ENCODE measurements at places on chromosomes 1 and 21.

GRCh38 chr1:31704271-31705079, 658 bp upstream of the COL16A1 start:
- DNase-seq, result no peak

GRCh38 chr1:162856260-162856659, 4.7 kb downstream of the CCDC190 start:
- DNase-seq, result no peak

- no peak for DNase-seq
Measured at GRCh38 chr1:30376054-30376697, 347.2 kb downstream of the MATN1 start.

DNA sequence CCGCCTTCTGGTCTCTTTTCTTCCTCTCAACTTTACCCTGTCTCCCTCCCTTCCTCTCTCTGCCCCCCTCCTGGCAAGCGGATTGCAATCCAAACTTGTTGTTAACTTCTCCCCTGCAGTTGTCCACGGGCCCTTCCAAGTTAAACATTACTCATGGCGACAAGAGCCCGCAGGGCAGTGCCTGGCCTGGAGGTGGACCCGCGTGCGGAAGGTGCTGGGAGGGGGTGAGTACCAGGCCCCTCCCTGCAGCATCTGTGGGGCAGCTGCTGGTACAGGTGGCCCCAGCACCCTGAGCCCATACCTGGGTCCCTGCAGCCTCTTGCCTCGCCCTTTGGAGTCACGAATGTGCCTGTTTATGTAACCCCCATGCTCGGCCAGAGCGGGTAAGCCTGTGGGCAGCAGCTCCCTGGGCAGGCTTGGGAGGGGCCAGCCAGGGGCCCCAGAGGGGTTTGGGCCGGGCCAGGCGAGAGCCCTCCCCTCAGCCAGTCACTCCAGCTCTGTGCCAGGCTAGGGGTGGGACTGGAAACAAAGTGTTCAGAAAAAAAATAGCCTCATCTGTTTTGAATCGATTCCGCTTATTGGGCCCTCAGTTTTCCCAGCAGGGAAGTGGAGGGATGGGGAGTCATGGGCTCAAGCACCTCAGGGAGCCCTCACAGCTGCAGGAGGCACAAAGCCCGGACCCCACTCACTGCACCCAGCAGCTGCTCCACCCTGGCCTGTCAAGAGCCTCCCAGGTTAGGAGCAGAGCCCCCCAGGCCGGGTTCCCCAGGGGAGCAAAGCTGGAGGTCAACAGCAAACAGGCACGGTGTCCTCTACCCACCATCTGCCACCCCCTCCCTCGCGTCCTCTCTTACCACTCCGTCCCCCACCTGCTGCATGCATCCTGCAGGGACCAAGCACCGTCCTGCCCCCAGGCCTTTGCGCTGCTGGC, 14.0 kb upstream of the FAAP20 start:
- DNase-seq, result no peak

GRCh38 chr1:3689138-3689750, 36.9 kb downstream of the TP73 start:
- DNase-seq, result no peak

GRCh38 chr1:178048883-178049282, 45.0 kb upstream of the RASAL2 start:
- DNase-seq, result no peak

- no peak for DNase-seq
Measured at GRCh38 chr21:17693801-17694200, 81.1 kb upstream of the BTG3 start.

- no peak for DNase-seq
Measured at GRCh38 chr1:163401211-163401610, 79.5 kb downstream of the NUF2 start.

DNA sequence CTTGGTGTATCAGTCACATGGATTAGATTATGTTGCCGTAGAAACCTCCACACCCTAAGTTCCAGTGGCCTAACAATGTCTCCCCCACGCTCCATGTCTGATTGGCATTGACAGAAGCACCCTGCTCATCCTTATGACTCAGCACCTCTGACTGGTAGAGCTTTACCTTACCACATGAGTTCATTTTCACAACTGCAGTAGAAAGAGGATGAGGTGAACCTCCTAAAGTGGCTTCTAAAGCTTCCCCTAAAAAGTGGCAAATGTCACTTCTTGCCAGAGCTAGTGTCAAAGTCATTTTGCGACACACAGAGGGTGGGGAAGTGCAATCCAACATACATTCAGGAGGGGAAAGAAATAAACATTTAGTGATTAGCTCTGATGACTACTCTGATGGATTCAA, 30.6 kb upstream of the LYPD8 start:
- DNase-seq, result no peak

DNA sequence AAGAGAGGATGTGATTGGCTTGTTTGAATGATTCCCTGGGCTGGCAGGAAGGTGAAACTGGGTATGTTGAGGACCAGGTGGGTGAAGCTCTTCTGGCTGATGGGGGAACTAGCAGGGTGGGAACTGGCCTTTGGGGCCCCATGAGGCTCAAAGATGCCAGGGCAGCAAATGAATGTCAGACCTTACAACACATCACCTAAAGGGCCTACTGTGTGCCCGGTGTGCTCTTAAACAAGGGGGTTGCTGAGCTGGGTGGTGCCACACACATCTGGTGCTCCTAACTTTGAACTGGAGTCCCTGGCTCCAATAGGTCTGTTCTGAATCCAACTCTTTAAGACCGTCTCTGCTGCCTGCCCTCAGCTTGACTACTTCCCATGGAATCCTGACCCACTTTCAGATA, 21.3 kb upstream of the HTR1D start:
- DNase-seq, result no peak

DNA sequence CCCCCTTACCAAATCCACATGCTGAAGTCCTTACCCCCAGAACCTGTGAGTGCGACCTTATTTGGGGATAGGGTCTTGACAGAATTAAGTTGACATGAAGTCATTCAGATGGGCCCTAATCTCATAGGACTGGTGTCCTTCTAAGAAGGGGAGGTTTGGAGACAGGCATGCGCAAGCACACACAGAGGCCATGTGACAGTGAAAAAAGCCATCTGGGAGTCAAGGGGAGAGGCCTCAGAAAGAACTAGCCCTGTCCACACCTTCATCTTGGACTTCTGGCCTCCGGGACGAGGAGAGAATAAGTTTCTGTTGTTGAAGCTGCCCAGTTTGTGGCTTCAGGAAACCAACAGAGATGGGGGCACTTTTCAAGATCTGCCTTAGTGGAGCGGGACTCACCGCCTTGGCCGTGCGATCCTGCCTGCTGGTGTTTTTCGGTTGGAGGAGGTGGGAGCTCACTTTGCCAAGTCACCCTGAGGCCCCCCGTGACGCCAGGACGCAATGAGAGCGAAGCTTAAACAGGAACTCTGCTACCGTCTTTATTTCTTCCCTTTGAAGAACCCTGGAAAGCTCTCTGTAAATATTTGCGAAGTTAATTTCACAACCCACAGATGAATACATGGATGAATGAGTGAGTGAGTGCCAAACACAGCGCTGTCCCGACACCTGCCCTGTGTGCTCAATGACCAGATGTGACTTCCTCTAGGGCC, 42.5 kb upstream of the C1orf174 start:
- no peak for DNase-seq

GRCh38 chr1:28646040-28646439, 2.4 kb upstream of the RNU11 start:
- DNase-seq, result no peak

DNA sequence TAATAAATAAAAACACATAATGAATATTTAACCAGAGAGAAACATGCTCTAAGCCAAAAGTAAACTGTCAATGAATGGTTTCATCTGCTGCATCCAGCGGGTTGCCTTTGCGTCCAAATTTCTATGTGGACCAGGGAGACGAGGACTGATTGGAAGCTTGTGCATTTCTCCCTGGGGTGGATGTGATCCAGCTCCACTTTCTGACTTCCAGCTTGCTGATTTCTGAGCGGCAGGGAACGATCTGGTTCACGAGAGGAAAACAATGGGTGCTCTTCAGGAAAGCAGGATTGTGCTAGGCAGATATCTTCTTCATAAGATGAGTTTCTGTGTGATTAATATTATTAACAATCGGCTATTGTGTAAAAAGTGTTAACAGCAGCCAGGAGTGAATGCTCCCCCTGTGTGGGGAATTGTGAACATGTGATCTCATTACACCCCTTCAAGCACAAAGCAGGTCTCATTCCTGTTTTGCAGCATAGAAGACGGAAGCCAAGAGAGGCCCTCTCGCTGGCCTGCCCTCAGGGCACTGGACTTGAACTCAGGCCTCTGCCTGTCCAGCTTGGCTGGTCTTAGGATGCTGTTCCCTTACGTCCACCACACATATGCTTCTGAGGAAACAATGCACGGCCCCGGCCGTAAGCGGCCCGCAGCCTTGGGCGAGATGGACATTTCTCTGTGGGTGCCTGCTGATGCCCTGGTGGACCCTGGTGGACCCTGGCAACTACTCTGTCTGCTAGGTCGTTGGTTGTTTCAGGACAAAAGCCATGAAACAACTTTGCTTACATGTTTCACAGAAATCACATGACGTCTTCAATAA, 183.4 kb upstream of the C1orf174 start:
- DNase-seq, result no peak

- no peak for DNase-seq
Measured at GRCh38 chr1:241424480-241424971, 67.5 kb upstream of the RGS7 start.

DNA sequence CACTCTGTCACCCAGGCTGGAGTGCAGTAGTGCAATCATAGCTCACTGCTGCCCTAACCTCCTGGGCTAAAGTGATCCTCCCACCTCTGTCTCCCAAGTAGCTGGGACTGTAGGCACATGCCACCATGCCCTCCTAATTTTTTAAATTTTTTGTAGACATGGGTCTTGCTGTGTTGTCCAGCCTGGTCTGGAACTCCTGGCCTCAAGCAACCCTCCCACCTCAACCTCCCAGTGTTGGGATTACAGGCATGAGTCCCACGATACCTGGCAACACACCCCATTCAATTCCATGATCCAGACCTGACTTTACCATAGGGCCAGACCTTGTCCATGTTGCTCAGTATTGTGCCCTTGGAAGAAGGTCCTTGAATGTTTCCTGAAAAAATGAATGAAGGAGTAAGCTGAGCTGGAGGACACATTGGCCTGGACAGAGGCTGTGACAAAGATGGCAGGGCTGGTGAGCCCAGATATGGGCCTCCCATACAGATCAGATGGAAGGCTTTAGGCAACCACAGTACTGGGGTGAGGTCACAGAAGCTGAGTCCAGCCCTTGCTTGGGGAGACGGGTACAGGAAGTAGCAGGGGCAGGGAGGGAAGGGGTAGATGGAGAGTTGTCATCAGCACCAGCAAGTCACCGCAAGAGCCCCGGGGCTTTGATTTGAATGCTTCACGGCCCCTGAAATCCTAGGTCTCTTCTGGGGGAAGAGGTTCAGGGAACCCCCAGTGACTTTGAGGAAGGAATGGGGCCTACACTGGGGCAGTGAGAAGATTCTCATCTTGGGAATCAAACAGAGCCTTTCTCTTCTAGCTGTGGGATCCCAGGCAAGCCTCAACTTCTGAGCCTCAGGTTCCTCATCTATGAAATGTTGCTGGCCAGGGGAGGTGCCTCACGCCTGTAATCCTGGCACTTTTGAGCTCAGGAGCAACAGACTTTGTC, 40.1 kb upstream of the DMBX1 start:
- no peak for DNase-seq

DNA sequence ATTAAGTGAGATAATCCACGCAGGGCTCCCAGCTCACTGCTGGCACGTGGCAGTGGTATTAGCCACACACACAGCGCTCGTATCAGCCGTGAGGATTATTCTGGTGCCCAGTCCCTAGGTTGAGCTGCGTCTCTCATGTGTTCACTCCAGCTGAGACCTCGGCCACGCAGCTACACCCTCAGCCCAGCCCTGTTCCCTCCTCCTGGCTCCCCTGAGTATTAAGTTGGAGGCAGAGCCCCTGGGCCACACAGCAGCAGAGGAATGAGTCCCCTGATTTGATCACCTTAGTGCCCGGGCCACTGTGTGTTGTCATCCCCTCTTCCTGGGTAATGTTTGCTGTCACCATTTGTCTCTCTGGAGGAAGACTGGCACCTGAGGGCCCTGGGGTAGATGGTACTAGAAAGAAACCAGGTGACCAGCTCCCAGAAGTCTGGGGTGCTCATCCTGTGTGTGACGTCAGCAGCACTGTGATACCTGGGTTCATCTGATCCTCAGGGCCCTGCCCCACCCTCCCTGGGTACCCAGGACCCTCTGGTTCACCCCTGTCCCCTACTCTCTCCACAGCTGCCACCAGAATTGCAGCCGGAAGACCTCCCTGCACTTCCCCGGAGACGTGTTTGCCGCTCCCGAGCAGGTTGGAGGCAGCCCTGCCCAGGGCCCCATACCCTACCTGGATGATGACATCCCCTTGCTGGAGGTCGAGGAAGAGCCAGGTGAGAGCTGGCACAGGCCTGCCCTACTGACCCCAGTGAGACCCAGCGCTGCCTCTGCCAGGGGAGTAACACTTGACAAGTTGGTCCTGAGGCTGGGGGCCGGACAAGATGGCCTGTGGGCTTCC, 40.1 kb downstream of the DISP3 start:
- DNase-seq, result no peak

DNA sequence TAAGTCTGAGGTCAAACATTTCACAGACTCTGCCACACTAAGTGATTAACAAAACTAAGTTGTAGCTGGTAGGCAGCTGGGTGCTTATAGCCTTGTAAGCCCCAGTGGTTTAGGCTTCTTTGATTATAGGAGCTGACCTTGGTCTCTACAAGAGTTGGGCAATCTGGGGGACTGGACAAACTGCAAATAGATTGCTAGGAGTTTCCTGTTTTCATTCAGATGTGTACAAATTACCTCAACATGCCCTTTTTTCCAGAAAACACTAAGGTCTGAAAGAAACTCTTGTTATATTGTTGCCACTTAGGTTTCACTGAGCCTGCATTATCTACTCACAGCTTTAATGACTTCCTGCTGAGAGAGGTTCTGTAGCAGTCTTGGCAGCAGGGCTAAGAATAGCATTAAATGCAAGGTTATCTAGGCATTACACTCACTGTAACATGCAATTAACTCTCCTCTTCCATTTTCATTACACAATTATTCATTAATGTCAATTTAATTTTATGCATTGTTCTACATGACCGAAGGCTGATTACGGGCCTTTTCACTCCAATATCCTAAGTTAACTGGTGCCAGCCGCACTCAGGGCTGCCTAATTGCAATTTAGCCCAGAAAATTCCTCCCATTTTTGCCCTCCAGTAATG, 314.0 kb downstream of the LMO4 start:
- no peak for DNase-seq

- no peak for DNase-seq
Measured at GRCh38 chr1:109897259-109897955, 13.2 kb upstream of the CSF1 start.

DNA sequence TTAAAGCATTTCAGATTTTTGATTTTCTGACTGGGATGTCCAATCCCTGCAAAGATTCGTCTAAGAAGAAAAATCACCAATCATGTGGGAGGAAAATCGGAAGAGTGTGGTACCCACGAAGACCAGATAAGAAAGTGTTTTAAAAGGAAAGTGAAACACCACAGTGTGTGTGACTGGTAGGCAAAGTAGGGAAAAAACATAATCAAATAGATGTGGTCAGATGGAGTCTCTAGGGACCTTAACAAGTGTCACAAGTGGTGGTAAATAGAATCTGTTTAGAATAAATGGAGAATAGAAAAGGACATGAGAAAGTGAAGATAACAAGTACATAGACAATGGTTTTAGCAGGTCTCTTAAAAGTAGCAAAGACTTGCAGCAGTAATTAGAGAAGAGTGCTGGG, 154.6 kb downstream of the SLC30A10 start:
- no peak for DNase-seq

- DNase-seq, result no peak
Measured at GRCh38 chr21:45385549-45386050, 19.4 kb upstream of the COL18A1 start.

Data from stimulated activated CD8-positive, alpha-beta memory T cell treated with anti-CD3 and anti-CD28 coated beads, Interleukin-7, amount 100 ng/mL, for 24 hours (primary cell).